ENCODE measurements at places on chromosomes 4 and X.

- no peak for DNase-seq
These were observed 116.9 kb downstream of the RASL11B start for GRCh38 chr4:52979020-52979419.

DNA sequence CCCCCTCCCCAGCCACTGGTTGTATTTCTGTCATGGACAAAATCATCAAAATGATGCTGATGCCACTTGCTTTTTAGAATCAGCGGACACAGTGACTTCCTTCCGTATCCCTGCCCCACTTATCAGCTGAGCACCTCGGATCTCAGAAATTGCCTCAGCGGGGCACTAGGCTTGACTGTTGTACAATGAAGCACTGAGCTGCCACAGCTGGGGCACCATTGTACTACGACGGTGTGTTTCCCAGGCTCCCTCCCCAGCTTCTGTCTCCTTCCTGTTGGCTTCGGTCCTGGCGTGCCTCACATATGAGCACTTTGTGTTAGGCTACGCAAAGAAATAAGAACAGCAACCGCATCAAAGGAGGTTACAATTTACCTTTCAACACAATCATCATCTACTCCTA, 82.4 kb downstream of the F11 start:
- no peak for DNase-seq

- no peak for DNase-seq
These were observed 21.0 kb downstream of the RBM47 start for GRCh38 chr4:40608628-40609027.

DNA sequence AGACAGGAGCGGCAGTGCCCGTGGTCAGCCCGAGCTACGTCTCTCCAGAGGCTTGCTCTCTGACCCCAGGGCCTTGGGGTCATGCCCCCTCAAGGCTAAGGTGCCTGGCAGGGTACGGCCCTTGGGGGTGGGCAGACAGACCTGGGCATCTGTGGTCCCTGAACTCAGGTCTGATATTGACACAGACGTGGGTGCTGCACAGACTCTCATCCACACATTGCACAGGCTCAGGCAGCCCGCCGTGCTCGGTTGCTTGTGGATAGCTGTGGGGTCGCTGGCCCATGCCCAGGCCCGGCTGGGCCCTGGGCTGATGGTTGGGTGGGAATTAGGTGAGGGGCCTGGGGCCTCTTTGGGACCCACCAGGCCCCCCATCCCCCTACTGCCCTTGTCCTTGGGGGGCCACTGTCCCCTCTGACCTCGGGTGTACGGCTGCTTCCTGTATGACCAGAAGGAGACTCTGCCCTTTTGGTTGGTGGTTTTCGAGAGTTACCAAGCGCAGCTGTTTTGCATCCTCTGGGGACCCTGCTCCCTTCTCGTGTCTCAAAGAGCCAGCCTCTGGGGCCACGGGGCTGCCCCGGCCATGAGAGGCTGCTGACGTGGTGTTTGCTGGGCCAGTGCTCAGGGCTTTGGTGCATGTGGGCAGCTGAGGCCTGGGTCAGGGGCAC, 10.1 kb downstream of the FGFRL1 start:
- DNase-seq, result no peak

- no peak for DNase-seq
These were observed 14.5 kb downstream of the CYP2U1 start for GRCh38 chr4:107945809-107946208.

DNA sequence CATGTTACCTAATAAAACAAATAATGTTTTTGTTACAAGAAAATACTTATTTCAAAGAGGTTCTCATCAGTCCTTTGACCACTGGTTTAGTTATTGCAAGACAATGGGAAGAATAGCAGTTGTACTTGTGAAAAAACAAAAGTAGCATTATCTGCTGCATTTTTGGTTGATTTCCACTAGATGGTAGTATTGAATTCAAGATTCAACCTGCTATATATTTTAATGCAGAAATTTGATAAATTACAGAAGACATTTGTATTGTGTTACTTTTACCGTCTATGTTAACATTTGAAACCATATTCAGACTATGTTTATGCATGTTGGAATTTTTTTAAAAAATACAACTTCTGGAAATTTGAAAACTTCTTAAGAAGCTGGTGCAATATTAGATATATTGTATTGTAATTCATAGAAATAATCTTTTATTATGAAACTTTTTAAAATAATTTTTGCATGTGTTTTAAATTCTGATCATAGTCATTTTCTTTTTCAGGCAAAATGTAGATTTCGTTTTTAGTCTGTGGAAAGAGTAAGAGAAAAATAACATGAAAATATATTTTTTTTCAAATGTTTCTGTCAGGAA, 56.4 kb downstream of the SPCS3 start:
- no peak for DNase-seq

GRCh38 chr4:12393631-12394262, 965.1 kb upstream of the HS3ST1 start:
- DNase-seq, result no peak

DNA sequence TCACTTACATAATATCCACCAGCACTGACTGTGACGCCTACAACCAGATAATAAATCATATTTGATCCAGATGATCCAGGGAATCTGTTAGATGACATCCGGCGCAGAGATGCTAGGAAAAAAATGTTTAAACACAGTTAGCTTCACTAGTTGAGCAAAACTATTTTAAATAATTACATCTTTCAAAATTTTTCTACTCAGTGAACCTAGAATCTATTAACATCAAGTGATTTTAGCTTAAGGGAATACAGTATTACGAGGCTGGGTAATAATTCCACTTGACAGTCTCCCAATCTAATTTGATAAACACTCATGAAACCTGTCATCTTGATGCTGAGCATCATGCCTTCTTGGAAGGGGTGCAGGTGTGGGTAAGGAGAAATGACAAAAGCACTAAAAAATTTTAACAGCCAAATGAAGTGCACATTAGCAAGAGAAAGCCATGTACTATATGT, 4.7 kb downstream of the MGARP start:
- DNase-seq, result no peak

DNA sequence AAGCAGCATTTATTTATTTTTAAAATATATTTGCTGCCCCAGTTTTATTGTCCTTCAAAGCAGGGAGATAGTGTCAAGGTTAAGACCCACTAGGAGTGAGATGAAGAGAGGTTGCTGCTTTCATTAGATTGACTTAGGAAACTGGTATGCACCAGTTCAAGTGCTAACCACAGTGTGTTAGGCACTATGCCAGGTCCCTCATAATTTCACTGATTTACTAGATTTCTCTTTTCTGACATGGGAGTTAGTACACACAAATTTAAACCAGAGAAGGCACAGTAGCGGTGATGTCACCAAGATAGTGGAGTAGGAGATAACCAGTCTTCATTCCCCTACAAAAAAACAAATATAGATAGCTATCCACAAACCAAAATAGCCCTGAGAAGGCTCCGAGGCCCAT, 14.3 kb downstream of the RRAGB start:
- no peak for DNase-seq

GRCh38 chr4:174320494-174321199, 36.9 kb downstream of the CEP44 start:
- DNase-seq, result no peak

DNA sequence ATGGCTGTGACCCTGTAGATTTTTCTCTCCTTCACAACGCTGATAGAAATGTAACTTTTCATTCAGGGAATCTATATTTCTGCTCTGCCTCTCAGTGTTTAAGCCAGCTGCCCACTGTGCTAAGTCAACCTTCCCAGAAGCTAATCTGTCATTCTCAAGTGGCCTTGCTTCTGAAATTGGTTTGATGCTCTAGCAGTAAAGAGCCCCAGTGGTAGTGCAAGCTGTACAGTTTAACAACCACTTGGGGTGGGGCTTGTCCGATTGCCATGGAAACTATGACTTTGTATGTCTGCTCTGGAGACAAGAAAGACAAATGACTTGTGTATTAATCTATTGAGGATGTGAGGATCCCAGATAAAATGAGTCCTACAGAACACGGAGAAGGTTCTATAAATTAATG, 620.9 kb upstream of the GALNT7 start:
- DNase-seq, result no peak

DNA sequence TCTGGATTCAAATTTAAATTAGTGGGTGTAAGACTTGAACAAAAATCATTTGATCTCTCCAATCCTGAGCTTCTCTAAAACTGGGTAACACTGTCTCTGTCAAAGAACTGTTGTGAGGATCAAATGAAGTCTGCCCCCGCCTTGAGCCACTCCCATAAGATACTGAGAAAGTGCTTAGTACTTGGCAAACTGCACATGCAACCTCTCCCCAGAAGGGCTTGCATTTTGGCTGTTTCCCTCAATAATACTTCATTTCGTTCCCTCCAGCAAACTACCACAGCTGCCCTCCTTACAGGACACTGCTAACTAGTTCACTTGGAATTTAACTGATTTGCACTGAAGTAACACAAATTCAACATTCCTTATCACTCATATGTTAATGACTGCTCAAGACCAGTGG, 79.8 kb downstream of the APBB2 start:
- DNase-seq, result peak; percentile 53

DNA sequence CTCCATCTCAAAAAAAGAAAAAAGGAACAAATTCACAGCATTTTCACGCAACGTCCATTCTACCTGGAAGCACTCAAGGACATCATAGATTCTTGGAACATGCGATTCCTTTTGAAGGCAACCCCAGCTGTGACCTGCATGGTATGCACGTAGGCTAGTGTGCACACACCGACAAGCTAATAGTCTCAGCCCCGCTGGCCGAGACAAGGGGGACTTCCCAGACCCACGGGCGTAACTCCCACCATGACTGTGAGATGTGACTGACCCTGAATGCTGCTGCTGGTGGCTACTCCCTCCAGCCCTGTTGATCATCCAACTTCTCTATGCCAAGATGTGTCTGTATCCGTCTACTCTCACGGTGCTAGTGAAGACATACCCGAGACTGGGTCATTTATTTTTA, 78.3 kb downstream of the CRLF2 start:
- peak; percentile 39 for DNase-seq

DNA sequence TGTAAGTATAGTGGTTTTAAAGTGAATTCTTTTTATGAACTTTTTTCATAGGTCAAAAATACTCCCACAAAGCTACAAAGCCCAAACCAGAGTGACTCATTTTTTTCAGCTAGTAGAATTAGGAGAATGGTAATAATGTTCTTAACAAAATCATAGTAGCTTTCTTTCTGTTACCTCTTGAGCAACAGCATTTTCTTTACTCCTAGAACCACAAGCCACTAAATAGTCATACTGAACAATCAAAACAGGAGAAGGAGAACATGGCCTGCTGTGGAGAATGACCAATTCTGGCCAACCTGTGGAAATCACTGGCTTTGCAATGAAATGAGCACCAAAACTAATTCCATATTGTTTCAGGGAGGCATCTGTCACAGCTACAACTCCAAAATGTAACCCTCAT, 112.9 kb downstream of the AMMECR1 start:
- no peak for DNase-seq

DNA sequence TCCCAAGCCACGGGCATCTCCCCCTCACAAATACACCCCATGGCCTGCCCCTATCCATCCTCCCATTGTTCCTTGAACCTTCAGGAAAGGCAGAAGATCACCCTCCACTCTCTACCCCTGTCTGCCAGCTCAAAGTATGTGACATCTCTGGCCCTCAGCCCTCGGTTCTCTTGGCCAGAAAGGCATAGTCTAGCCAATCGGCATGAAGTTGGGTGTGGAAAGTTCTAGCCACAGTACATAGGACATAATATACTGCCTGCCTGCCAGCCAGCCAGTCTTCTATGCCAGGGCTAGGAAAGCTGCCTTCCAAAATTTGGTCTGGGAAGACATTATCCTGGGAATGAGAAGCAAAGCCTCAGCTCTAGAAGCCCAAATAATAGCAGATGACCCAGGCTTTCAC, 3.2 kb upstream of the PLP1 start:
- no peak for DNase-seq

DNA sequence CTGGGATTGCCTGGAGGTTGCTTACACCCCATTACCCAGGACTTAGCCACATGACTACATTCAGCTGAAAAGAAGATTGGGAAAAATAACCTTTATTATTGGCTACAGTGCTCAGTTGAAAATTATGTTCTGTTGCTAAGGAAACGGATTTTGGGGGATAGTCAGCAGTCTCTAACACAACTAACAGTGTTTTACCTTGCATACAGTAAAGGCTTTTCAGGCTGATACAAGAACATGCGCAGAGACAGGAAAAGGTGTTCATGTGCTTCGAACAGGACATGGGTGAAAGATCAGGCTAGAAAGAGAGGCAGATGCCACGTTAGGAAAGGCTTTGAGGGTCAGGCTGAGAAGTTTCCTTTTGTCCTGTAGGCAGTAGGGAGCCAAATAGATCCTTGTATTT, 14.8 kb upstream of the RHOH start:
- DNase-seq, result no peak

GRCh38 chrX:37000140-37000539, 8.0 kb upstream of the FAM47C start:
- DNase-seq, result peak; percentile 45

GRCh38 chrX:39480963-39481362, 616.8 kb downstream of the BCOR start:
- no peak for DNase-seq

DNA sequence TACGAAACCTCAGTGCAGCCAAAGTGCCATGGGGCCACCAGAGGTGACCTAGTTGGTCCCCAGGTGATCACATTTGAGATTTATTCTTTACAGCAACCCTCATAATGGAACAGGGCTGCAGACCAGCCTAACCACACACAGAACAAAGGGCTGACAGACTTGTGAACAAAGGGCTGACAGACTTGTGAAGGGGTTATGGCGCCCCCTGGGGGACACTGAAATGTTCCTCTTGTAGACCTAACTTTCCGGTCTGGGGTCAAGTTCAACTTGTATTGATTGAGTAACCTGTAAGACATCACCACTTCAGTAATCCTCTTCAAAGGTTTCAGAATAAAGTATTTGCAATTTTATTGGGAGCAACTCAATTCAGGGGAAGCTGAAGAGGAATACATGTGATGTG, 175.9 kb upstream of the RPS6KA3 start:
- peak; percentile 79 for DNase-seq

GRCh38 chr4:177461606-177462005, 19.4 kb upstream of the AGA start:
- DNase-seq, result no peak

DNA sequence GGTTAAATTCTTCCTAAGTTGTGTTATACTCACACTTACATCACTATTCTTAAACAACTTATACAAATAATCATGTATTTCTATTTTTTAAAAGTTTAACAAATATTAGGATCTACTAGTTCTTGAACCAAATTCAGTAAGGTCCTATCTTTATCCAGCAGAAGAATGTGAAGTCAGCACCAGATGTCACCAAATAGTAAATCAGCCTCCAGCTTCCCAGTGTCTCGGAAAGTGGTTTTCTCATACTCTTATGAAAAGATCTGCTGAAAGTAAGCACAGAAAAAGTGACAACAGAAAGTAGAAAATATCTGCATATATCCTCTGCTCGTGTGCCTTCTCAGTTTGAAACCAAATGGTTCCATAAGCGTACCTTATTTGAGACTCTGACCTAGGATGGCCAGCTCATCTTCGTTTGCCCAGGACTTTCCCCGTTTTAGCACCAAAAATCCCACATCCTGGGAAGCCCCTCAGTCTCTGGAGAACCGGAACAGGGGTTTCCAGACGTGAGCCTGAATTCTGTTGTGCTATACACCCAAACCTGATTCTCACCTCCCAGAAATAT, 98.0 kb upstream of the DCLK2 start:
- DNase-seq, result no peak
